ENCODE measurements at places on chromosomes 7 and 10.

DNA sequence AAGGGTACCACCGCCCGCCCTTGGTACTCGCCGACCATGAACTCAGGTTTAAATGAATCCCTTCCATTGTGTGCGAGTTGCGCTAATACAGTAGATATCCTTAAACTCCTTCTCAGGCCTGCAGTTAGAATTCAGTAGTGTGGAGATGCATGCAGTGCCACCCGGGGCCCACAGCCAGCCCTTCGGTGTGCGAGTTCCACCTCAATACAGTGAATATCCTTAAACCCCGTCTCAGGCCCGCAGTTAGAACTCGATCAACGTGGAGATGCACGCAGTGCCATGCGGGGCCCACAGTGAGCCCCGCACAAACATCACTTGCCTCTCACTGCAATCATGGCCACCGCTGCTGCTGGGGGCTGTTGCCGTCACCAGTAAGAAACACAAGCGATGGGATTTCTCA lies 261.9 kb downstream of the MAD1L1 start:
- no peak for DNase-seq

DNA sequence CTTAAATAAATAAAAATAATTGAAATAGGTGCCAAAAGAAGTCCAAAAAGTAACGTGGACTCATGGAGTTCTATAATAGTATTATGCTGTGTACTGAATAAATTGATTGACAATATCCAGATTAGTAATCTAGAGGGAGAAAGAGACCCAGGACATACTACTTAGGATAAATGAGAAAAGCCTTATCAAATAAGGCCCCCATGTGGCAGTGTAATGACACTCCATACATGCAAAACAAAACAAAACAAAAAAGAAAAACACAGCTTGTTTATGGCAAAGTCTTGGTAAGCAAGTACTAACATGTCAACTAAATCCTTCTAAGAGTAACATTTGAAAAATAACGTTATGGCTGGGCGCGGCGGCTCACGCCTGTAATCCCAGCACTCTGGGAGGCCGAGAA lies 3.6 kb upstream of the RUNDC3B start:
- no peak for DNase-seq

DNA sequence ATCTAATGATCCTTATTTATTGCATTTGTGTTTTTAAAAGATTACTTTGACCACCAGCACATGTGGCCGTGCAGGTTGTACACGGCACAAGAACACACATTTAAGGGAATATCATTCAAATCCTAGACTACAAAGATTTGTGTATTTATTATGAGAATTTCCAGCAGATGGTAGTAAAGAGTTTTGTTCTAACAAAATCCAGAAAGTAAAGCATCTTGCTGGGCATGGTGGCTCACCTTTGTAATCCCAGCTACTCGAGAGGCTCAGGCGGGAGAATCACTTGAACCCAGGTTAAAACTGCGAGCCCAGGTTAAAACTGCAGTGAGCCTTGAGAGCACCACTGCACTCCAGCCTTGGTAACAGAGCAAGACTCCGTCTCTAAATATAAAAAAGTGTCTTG lies 31.5 kb downstream of the MACROH2A2 start:
- no peak for DNase-seq

GRCh38 chr10:32055478-32056135 lies 618 bp downstream of the KIF5B start:
- peak; percentile 53 for DNase-seq

DNA sequence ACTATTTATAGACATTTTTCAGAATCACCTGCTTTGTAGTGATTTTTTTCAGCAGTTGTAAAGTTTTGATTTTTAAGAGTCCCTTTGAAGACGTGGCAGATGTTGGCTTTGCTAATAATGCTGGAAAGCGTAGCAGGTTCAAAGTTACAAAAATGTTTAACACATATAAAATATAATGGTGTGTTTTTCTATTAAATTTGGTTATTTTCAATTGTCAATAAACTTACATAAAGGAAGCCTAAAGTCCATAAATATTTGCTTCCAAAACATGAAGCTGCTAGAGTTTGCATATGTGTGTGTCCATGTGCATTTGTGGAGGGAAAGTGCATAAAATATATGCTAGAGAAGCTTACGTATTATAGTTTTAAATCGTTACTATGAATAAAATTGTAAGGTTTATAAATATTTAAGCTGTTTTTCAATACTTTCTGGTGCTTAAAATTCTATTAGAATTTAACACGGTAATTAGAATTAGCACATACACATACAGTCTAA lies 3.7 kb downstream of the MEOX2 start:
- no peak for DNase-seq

DNA sequence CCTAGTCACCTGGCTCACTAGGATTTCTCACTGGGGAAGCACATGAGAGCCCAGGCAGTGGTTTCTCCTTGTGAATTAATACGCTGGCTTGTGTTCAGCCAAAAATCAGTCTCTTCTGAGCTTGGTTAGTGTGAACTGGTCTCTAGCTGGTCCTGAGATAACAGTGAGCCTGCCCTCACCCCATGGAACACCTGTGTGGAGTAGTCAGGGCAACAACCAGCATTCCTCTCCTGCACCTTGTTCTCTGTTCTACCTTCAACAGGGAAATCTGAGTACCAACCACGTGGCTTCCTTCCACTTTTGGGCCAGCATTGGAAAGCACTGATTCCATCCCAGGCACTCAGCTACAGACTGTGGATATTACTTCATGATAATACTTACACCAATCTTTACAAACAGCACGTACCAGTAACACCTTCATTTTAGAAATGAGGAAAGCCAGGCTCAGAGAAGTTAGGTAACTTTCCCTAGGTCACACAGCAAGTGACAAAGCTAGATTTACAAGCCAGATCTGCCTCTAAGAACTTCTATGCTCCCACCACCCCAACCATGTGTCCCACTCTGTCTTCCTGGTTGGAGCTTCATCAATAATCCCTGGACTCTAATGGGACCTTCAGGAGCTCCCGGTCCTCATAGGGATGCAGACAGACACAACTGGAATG lies 106.6 kb downstream of the GRID1 start:
- no peak for DNase-seq

DNA sequence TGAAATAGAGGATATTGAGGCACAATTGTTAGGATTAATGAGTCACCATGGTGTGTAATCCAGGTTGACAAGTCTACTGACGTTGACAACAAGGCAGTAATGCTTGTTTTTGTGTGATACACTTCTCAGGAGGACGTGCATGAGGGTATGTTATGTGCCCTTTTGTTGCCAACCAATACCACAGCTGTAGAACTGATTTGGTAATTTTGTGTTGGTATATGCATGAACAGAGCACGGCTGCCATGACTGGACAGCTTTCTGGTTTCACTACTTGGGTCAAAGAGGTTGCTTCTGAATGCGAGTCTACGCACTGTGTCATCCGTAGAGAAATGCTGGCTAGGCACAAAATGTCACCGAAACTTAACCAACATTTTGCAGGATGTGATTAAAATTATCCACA lies 32.9 kb downstream of the PHTF2 start:
- DNase-seq: no peak

- DNase-seq: no peak
Observed at GRCh38 chr7:11319491-11320274, 346.0 kb downstream of the PHF14 start.

DNA sequence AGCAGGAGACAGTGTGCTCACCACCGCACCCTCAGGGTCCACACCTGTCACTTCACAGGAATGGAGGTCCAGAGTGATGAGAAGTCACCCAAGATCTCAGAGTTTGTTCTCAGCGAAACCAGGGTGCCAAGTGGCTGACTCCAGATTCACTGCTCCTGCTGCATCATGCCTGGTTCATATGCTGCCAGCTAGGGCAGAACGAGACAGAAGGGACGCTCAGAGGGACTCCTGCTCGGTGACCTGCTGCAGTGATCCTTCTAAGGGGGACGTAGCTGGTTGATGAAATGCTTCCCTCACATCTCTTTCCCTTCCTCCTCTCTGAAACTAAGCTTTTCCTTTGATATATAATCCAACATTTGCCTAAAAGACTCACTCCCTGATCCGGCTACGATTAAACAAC lies 248.5 kb downstream of the SFMBT2 start:
- DNase-seq: peak; percentile 58

GRCh38 chr10:326894-327635 lies 191.8 kb downstream of the ZMYND11 start:
- DNase-seq: no peak

DNA sequence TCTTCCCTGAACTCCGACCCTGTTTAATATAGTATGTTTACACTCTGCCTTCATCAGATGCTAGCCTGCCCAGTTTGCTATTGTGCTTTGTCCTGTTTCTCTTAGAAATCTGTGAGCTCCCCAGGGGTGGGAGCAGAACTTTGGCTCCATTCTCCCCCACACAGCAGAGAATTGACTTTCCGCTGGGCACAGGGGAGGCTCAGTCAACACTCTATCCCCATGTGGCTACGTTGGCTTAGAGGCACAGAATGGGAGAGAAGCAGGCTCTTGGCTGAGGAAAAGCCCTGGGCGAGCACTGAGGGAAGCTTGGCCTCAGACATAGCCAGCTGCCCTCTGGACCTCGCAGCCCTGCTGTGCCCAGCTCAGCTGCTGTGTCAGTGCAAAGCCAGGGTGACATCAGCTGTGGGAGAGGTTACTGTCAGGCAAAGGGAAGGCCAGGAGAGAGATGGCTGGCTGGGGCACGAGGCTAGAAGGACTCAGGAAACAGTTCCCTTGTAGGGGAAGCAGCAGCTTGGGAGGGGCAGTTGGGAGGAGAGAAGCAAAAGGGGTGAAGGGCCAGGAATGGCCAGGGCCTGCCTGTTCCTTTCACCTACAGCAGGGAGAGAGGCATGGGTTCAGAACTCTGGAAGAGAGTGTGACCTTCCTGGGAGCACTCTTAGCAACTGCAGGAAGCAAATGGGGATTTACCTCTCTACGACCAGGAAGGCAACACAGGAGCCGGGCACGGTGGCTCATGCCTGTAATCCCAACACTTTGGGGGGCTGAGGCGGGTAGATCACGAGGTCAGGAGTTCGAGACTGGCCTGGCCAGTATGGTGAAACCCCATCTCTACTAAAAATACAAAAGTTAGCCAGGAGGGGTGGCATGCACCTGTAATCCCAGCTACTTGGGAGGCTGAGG lies 5.8 kb upstream of the SCD start:
- no peak for DNase-seq

- DNase-seq: no peak
Observed at GRCh38 chr10:87503401-87503800, 1.3 kb upstream of the MINPP1 start.

DNA sequence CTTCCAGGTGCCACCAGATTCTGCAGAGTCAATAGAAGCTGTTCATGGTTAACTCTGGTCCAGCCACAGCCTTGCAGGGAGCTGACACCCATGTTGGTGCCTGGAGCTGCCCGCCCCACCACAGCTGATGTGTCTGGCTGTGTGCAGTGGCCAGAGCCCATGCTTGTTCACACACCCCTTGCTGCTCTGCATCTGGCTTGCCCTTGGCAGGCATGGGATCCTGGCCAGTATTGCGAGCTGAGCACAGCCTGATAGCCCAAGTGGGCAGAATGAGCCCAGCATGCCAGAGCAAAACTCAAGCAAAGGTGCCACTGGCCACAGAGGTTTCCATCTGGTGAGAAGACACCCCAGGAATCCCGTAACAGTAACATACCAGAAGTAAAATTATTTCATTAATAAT lies 843.6 kb downstream of the SORCS1 start:
- no peak for DNase-seq

DNA sequence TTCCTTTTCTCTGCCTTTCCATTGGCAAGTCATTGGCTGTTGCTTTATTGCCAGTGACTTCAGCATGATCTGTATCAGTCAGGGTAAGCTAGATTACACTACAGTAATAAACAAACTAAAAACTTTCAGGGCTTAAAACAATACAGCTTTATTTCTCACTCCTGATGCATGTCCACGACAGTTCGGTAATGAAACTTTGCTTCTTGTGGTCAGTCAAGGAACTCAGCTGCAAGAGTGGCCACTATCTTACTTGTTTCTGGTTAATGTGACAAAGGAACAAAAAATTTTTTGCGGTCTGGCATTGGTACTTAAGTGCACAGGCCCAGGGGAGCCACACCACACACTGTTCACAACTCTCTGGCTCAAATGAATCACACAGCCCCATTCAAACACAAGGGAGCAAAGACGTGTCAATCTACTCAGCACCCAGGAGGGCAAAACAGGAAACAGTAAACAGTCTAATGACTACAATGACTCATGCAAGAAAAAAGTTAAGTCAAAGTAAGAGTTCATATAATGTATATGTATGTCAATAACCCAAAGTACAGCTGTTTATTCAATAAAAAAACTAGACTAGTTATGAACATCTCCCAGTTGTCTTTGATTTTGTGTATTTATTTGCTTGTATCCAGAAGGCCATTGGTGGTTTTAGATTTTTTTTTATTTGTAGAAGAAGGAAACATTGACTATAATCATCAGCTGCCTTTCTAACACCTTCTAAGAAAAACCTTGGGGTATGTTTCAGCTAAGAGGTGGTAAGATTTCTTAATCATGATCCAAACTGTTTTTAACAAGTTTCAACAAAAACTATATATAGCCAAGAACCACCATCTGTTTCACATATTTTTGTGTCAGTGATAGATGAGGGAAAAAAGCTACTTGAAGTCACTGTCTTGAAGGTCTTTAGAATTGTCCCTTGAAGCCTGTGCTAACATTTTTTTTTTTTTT lies 134.4 kb upstream of the FAM3C start:
- DNase-seq: no peak

DNA sequence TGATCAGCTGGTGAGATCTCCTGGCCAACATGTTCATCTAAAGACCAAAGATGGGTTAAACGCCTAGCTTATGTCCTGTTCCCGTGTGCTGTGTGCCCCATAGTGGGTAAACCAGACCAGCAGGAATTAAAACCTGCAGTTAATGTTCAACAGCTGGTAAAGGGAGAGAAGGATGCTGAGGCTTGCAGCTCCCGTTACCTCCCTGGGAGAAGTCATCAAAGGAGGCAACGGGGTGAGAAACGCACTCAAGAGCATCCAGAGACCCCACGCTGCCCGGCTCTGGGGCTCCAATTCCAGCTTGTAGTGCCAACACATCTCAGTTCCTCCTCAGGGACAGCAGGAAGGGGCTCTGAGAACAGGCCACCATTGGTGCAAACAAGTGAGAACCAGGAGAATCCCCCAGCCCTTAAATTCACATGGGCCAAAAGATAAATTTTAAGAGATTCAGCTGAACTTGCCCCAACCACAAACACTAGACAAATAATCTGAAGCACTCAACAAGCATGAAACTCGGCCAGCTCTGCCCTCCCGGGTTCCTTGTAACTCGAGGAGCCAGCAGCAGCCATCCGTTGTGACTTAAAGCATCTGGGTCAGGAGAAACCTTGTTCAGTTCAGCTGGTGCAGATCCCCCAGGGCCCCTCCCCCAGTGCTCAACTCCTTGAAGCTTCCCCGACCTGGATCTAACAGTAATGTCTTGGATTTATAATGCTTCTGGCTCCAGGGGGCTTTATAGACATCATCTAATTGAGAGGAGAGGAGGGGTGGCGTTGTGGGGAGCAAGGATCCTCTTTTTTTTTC lies 29.4 kb downstream of the FAM241B start:
- no peak for DNase-seq

- no peak for DNase-seq
Observed at GRCh38 chr10:114753126-114753525, 68.5 kb upstream of the FHIP2A start.

- no peak for DNase-seq
Observed at GRCh38 chr10:4280461-4281189, 495.6 kb upstream of the KLF6 start.
